ENCODE measurements at places on chromosomes 2 and 18. TPM values are rescaled to one million over a fixed set of nuclear protein-coding genes. Genes with fewer than 3 reads are reported as not detected.

DNA sequence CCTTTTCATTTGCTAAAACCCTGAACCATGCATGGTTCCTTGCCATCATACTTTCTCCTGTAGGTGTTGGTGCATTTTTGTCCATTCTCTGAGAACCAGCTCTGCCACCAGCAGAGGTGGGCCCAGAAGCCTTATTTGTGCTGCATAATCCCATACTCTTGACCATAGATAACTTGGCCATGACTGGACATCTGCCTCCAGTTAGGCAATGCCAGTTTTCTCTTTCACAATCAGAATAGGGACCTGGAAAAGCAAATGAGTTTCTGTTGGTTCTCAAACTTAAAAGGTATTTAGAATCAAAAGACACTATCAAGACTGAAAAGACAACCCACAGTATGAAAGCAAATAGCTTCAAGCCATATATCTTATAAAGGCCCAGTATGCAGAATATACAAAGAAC, 167.3 kb downstream of the MAIP1 start:
- no peak for DNase-seq

- DNase-seq = no peak
Measured at GRCh38 chr2:172735582-172736423, at the start of gene RAPGEF4. TSS of gene RAPGEF4 (plus strand) at chr2:172735845. CDS start at chr2:172735984, 139 bp downstream.

DNA sequence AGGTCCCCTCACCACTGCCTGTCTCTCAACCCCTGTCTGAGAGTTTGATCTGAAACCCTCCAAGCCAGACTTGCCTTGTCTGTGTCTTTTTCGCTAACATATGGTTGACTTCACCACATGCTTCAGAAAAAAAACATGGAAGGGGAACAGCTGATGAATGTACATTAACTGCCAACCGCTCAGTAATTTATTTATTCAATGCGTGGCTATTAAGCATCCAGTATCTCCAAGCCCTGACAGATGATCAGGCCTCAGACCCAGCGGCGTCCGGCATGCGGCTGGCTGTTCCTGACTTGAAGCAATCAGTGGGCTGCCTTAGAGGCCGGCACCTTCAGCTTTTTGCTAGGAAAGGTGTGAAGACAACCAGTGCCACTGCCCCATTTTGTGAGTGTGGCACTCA, 62.3 kb downstream of the NGEF start:
- no peak for DNase-seq

DNA sequence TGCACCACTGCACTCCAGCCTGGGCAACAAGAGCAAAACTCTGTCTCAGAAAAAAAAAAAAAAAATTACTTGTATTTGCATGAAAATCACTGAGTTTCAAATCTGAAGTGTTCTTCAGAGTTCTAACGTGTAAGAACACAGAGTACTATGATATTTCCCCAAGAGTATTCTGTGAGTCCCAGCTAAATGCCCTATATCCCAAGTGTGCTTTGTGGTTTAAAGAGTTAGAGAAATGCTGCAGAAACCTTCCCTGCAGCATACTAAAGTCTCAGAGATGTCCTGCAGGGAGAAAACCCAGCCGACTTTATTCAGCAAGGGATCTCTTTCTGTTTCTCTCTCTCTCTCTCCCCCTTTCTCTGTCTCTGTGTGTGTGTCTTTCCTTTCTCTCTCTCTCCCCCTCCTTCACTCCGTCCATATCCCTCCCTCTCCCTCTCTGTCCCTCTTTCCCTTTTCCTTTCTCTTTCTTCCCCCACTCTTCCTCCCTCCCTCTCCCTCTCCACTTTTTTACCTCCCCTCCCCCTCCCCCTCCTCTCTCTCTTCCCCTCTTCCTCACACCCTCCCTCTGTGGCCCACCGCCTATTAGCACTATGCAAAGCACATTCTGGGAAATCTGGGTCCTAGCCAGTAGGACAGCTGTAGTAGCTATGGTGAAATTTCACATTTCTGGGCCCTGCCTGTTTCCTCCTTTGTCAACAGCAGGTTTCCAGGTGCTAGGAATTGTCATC, 54.2 kb downstream of the ACTR2 start:
- no peak for DNase-seq

GRCh38 chr2:210617732-210618330, 61.4 kb downstream of the CPS1 start:
- DNase-seq = no peak

GRCh38 chr2:240662681-240663080, 20.0 kb downstream of the AQP12B start:
- no peak for DNase-seq

DNA sequence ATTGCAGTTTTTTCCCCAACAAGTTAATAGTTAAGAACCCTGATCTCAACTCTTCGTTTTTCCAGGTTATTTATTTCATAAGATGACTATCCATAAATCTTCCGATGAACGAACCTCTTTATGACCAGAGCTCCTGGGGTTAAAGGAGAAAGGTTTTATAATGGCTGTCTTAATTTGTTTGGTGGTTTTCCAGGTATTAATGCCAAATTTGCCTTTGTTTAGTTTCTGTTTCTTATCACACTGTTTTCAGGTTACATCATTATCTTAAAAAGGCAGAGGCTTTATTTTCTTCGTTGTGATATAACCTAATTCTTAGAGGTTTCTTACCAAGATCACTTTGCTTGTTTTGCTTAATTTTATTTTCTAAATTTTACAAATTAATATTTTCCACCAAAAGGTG, 10.1 kb downstream of the ZNF638 start:
- DNase-seq = no peak

- DNase-seq = no peak
Measured at GRCh38 chr2:101219246-101219645, 33.4 kb upstream of the CNOT11 start.

GRCh38 chr2:173171924-173172643, 96.4 kb downstream of the MAP3K20 start:
- no peak for DNase-seq

SIX3 gene
- not detected for polyA plus RNA-seq

CMPK2 gene
- polyA plus RNA-seq = not detected

RGPD3 gene
- 0.07 TPM for polyA plus RNA-seq

CCDC142 gene
- polyA plus RNA-seq = 4.5 TPM

G6PC2 gene
- polyA plus RNA-seq = not detected
